AG04450 (cell line): ENCODE measurements at places on chromosomes 3 and 15. TPM values are rescaled to one million over a fixed set of nuclear protein-coding genes. Genes with fewer than 3 reads are reported as not detected.

The SH2D7 gene
- 0.04 TPM in 1 of 2 replicates, not detected in the other for polyA plus RNA-seq

The ZKSCAN7 gene
- polyA plus RNA-seq, result 5.7 and 8.3 TPM in 2 replicates

The MCTP2 gene
- polyA plus RNA-seq, result 17.8 and 18.1 TPM in 2 replicates

The RPL39L gene
- 14.4 and 17.0 TPM in 2 replicates for polyA plus RNA-seq

The JAGN1 gene
- polyA plus RNA-seq, result 44.4 and 47.9 TPM in 2 replicates

The SEMA5B gene
- polyA plus RNA-seq, result not detected in 2 replicates

The CILP gene
- polyA plus RNA-seq, result 0.52 and 0.61 TPM in 2 replicates

DNA sequence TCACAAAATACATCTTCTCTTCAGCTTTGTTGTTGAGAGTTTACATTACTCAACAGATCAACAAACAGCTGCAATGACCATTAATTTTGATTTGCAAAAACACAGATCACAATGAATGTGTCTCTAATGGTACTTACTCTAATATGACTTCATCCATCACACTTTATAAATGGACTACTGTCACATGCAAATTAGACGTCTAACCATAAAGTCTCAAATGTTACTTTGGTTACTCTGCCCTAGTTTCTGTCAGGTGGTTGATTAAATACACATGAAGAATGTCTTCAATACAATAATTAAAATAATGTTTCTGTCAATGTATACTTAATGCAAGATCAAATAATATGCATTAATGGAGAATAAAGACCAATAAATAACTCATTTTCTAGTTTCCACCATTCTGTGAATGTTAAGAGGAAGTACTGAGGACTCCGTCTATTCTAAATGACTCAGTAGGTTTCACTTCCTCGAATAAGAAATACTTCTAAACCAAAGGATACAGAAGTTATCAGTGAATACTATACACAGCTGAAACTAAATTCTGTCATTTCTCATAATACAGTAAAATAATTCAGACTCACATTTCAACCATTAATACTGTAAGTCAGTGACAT, 145.8 kb downstream of the CBLB start:
- DNase-seq, result no peak

DNA sequence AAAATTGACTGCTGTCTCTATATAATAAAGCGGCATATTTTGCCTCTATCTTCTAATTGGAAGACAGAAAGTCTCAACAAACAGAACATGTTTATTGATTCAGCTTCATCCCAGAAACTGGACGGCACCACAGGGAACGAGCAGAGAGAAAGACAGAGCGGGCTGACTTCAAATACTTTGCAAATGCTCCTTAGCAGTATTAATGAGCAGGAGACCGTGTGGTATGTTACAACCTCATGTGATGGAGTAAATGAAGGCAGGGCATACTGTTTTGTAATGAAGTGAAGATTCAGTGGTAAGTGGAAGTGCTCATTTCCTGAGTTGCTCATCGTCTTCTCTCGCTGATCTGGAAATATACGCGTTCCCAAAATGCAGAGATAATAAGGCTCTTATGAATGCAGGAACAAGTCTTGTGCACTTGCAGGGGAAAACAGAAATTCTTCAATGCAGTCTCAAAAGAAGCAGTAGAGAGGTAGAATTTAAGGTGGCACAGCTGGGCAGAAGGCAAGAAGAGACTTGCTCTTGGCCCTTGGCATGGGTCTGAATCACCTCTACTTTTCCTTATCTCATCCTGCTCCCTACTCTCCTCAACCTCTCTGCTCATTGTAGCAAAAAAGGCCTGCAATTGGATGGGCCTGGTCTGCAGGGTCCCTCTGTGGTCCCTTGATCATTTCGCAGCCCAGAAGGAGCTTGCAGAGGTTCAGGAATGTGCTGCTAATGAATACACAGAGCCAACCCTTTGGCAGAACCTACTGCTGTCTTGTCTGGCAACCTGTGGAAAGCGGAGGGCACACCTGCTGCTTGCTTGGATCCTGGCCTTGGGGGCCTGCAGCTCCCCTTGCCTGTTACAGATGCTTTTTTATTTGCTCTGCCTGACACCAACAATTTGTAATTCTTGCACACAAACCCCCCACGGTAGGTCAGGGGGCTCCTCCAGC, 604.9 kb upstream of the CFAP20DC start:
- no peak for DNase-seq

- no peak for DNase-seq
Measured at GRCh38 chr15:94586099-94586498, 354.7 kb downstream of the MCTP2 start.

DNA sequence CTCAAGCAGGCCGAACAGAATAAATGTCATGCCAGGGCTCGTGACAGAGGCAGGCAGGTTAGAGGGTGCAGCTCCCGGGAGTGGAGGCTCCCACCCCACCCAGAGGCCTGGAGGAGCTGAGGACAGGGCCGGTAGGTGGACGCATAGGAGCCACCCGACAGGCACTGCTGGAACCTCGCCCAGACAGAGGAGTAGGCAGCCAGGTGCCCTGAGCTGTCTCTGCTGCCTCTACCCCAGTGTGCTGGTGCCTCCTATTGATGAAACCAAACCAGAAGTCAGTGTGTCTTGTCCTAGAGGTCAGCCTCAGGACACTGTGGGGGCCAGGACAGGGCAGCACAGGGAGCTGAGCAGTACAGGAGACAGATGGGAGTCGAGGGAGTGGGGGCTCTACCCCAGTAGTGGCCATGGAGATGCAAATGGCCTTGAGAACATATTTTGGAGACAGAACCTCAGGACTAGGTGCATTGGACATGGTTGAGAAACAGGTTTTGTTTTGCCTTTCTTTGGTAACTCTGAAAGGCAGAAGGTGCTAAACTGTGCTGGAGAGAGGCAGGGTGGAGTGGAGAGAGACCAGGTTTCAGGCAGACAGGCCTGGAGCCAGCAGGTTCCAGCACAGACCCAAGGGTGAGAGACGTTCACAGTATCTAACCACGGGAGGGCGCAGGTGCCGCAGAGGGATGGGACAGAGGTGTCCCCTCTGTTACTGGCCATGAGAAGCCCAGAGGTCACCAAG, 15.4 kb upstream of the KLF15 start:
- DNase-seq, result no peak

GRCh38 chr15:99441871-99442251, 123.9 kb upstream of the MEF2A start:
- no peak for DNase-seq

DNA sequence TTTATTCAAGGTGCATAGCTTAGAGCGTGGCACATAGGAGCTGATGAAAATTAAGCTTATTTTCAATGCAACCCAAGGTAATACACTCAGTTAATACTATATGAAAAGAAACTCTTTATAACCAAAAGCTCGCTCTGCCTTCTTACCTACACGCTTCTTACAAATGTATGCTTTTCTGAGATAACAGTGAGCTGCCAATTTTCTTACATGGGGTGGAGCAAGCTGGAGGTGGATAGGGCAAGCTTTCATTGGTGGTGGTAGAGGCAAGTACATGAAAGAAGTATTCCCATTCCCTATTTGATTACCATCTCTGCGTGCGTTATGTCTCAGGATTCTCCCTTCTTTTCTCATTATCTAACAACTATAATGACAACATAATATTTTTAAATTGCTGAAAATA, 8.9 kb downstream of the DZIP3 start:
- no peak for DNase-seq

DNA sequence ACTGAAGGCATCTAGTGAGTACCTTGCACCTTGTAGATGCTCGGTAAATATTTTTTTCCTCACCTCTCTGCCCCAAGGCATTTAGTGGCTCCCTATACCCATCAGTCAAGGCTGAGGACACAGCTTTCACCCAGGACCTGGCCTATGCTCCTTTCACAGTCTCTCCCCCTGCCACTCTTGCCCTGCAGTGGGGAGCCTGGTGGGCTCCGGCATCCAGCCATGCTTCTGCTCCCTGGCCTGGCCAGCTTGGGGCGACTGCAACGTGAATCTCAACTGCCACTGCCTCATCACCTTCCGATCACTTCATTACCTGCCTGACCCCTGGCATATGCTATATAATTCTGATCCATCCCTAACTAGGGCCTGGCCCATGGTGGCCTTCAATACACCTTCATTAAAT, 735 bp upstream of the CX3CR1 start:
- no peak for DNase-seq

DNA sequence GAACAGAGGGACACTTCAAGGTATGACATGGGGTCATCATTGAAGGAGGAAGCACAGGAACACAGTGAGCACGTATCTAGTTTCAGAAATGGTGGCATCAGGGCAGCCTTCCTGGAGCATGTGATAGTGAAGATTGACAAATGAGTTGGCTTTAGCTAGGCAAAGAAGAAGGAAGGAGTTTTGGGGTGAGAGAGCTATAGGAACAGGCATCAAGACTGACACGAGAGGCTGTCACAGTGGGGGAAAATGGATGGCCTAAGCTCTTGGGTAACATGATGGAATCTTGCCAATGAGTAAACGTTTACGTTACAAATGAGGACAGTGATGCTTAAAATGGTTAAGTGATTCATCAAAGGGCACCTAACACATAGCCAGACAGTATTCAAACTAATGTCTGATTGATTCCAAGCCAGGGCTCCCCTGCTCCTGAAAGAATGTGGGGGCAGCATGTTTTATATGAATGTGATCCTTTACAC, 23.1 kb upstream of the GPR171 start:
- DNase-seq, result no peak

DNA sequence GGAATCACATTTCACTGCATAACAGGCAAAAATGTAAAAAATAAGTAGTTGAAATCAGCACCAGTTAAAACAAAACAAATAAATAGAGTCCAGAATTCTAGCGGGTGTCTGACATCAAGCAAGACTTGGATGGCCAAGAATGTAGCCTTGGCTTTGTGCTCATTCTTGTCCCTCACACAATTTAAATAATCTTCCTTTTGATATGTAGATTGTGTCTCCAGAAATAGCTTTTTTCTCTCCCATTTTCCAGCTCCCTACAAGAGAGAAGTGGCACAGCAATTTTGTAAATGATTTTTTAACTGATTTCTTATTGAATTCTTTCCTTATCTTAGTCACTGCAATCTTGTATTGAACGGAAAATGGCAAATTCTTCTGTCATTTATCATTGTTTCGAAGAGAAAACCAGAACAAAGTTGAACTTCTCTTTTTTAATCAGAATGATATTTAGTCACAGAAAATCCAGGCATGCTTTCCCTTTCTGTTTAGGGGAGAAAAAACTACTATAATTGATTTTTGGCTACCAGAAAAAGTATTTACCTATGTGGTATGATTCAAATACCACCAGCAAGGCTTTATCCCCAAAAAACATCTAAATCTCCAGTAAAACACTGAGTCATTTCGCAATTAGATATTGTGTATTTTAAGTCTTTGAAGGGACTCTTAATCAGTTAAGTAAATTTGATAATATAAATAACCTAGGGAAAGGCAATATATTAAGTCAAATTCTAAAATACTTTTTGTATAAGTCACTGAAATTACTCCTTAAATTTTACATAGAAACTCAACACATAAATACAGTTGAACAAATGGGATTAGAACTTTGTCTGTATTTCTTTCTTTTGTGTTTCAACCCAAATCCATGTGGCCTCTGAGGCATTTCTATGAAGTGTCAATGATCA, 481.7 kb downstream of the GBE1 start:
- no peak for DNase-seq

- DNase-seq, result no peak
Measured at GRCh38 chr3:30035935-30036567, 570.4 kb upstream of the TGFBR2 start.

GRCh38 chr15:94864600-94864999, 633.2 kb downstream of the MCTP2 start:
- DNase-seq, result no peak

DNA sequence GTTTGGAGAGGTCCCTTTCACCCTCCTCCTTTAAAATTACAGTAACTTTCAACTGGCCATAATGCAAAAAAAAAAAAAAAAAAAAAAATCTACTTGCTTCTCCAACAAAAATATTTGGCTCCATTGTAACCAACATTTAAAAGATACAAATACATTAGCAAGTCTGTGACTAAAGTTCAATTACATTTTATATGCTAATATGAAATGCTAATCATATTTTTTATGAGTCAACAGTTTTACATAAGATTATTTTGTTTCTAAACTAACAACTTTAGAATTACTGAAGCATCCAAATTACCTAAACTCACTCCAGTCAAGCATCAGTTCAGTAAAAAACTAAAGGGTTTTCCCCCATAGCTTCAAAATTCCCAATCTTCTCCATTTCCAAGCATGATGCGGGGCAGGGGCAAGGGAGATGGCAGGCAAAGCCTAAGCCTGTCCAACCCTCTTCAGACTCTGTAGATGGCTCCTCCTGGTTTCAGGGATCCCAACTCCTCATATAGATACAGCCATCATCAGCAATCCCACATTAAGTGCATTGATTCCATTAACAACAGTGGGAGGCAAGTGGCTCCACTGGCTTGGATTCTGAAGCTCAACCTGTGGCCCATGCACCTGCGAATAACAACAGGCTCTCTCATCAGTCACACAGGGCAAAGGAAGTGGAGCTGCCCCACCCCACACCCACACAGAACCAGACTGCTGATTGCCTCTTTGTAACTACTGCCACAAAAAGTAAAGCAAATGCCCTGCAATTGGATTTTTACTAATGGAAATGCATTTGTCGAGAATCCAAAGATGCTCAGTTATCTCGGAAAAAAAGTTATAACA, 15.0 kb downstream of the SFMBT1 start:
- no peak for DNase-seq

DNA sequence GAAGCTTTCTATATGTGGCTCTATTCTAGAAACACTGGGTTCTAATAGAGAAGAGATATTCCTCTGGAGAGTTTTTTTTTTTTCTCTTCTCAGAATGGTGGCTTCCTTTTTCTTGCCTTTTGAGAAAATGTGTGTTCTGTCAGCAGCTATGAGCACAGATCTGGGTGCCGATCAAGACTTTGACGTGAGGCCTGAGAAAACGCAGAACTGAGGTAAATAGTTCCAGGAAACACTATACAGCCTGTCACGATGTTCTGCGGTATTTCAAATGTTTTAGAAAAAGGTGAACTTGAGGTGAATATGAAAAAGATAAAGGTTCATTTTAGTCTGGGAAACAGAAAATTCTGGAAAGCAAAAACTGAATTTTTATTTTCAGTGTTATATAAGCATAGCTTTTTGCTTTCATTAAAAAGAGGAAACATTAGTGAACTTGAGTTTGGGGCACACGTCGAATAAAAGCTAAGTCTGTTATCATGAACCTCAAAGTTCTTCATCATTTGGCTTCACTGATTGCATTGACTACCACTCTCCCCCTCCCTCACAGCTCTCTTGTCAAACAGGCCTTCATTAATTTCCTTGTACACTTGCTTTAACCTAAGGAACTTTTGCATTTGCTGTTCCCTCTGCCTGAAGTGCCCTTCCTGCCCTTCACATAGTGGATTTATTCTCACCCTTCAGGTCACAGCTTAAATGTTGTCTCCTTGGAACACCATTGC, 265.1 kb downstream of the NFKBIZ start:
- DNase-seq, result no peak

DNA sequence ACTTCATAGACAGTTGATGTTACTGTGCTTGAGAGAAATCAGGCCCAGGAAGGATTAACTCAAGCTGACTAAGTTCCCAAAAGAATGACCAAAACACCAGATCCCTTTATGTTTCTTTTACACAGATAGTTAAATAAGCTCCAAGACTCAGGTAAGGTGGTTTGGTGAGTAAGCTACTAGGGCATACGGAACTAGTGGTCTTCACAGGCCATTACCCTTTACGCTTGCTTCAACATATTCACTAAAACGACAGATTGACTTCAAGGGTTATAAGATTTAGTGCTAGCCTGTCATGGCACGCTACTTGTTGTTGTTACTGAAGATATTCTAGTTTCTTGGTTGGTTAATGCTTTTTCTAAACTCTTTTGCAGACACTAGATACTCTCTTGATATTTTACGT, 369.3 kb downstream of the LPP start:
- no peak for DNase-seq

- DNase-seq, result no peak
Measured at GRCh38 chr3:14418296-14419250, 16.2 kb downstream of the SLC6A6 start.

- DNase-seq, result no peak
Measured at GRCh38 chr15:47670365-47670764, 46.9 kb upstream of the SEMA6D start.
